ENCODE measurements at places on chromosomes 4 and X.

GRCh38 chr4:14368391-14368790 lies 633.9 kb upstream of the CPEB2 start:
- no peak for DNase-seq

DNA sequence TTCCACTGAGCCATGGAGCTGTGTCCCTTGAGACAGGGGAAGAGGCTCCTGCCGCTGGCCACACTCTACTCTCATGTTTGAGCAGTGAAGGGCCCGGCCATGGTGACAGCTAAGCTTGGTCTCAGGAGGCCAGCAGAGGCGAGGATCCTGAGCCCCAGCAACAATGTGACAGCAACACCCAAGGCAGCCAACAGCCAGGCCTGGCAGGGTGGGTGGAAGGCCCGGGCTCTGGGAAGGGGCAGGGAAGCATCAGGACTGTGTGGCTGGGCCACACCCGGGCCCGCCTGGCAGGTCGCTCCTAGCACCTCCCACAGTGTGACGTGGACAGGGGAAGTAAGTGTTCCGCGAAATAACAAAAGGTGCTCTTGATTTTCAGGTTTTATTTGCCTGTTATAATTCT lies 24.8 kb downstream of the L1CAM start:
- DNase-seq = no peak

DNA sequence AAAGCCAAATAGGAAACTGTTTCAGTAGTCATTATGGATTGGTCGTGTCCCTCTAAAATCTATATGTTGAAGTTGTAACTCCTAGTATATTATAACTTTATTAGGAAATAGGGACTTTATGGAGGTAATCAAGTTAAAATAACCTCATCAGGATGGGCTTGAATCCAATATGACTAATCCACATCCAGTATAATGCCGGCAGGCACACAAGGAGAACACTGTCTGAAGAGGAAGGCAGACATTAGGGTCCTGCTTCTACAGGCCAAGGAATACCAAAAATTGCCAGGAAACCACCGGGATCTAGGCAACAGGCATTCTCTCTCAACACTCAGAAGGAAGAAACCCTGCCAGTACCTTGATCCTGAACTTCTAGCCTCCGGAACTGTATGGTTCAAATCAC lies 130.3 kb downstream of the ATP10D start:
- DNase-seq = no peak

- no peak for DNase-seq
These were observed 47.0 kb downstream of the SNX25 start for GRCh38 chr4:185256446-185256845.

DNA sequence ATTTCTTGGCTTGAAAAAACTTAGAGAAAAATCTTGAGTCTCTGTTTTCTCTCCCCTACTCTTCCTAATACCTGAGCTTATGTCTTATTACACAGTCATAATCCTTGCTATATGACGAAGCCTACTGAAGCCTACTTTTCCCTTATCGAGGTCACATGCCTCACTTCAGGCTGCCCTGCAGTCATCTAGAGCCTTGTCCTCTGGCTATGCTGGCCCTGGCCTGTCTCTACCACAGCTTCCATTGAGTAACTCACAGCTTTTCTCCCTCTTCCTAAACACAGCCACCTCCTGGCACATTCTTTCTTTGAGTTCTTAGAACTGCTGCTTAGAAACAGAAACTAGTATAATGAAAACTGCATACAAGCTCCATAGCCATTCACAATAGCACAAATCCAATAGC lies 1698.3 kb downstream of the STIM2 start:
- no peak for DNase-seq

- peak; percentile 87 for DNase-seq
These were observed 46.5 kb upstream of the HMX1 start for GRCh38 chr4:8917868-8918783.

- DNase-seq = no peak
These were observed 22.4 kb downstream of the DCTD start for GRCh38 chr4:182894681-182895275.

- DNase-seq = no peak
These were observed 15.6 kb upstream of the TMEM131L start for GRCh38 chr4:153450544-153450917.

DNA sequence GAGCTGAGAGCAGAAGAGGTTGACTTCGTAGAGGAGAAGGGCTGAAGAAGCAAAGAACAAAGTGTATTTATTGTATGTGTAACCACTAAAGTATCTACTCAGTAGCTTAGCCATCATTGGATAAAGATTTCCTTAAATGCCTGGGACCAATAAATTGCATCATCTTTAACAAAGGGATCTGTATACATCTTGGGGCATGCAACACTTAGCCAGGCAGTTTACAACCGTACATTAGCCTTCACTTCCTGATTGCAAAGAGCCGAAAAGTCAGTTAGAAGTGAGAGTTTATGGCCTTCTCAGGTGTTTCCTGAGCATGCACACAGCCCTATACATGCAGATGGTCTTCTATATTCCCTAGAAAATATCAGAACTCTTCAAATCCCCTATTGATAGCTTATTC lies 68.0 kb upstream of the MAGED1 start:
- DNase-seq = no peak

DNA sequence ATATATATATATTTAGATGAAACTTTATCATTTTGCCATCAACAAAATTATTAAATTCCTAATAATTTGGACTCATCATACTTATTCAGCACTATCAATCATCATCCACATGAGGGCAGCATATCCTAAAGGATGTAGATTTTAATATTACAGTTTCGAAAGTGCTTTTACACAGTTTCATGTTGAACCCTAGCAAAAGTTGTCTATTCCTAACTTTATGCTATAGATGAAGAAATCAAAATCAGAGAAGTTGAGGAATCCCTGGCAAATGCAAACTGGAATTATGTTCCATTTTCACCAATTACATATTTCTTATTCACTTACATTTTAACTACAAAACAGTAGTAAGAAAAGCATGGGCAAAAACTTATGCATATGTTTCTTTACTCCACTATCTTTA lies 36.6 kb upstream of the UGT2A1 start:
- DNase-seq = no peak

DNA sequence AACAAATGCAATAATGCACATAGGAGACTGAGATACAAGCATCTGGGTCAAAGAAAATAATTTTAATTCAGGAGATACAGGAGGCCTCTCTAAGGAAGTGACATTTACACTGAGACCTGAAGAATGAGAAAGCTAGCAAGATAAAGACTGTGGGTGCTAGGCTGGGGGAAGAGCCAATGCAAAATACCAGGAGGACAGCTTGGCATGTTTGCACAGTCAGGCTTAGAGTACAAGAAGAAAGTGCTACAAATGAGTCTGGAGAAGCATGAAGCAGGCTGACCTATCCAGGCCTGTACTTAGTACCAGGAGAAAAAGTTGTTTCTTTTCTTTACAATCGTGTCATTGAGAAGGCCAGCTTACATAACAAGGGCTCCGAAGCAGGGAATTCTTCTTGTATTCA lies 56.9 kb downstream of the GABRB1 start:
- no peak for DNase-seq

DNA sequence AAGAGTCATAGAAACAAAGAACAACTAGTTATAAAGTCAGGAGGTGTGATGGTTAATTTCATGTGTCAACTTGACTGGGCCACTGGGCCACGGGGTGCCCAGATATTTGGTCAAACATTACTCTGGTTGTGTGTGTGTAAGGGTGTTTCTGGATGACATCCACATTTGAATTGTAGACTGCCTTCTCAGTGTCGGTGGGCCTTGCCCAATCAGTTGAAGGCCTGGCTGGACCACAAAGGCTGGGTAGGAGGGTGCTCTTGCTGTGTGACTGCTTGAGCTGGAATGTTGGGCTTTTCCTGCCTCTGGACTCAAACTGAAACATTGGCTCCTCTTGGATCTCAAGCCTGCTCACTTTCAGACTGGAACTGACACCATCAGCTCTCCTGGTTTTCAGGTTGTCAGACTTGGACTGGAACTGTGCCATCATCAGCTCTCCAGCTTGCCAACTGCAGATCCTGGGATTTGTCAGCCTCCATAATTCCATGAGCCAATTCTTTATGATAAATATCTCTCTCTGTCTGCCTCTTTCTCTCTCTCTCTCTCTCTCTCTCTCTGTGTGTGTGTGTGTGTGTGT lies 41.4 kb downstream of the CLDN34 start:
- DNase-seq = no peak

GRCh38 chrX:107451731-107452130 lies 2.3 kb downstream of the FRMPD3 start:
- DNase-seq = no peak

DNA sequence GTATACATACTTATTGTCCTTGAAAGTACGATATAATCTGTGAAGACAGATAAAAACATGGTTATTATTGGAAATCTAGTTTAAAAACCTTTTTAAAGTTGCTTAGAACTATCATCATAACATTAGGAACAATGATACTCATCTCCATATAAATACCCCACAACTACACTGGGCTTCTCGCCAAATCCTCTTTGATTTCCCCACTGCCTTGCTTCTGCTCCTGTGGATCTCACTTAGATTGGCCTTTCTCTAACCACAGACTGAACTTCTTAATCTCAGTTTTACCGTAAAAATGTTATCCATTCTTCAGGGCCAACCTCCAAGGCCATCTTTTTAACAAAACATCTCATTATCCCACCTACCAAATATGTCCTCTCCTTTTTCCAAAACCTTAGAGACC lies 77.6 kb downstream of the PRKG2 start:
- DNase-seq = no peak

- DNase-seq = no peak
These were observed 13.6 kb downstream of the JADE1 start for GRCh38 chr4:128823025-128823661.

- no peak for DNase-seq
These were observed 50.6 kb upstream of the MAN2B2 start for GRCh38 chr4:6524436-6524835.

DNA sequence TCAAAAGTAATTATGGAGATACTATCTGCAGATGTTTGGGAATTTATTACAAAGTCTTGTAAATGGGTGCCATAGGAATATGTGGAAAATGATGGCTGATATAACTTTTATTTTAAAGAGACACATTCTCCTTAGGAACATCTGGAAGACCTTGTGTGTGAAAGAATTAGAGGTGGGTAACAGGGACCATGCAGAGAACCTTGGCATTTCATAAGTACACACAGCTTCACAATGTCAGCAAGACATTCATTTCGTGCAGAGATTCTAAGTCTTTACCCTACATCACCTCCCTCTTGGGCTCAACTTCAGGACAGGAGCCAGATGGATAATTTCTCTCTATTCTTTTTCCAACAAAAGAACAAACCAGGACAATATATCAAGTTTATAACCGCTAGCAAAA lies 458.1 kb upstream of the INTU start:
- no peak for DNase-seq

DNA sequence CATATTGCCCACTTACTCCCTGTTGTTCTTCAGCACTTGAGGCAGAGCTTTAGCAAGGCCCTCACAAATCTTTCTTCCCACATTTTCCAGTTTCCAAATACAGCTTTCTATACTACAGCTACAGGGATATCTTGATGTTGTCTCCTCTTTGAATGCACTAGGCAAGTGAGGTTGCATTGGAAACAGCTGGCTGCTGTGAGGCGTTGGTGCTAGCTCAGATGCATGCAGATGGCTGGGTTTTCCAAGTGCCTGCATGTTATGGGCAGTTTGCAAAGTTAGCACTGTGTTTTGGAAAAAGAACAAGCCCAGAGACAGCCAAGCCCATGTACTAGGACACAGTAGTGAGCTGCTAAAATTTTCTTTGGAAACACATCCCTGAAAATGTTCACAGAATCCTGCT lies 315.1 kb upstream of the RASGEF1B start:
- no peak for DNase-seq

DNA sequence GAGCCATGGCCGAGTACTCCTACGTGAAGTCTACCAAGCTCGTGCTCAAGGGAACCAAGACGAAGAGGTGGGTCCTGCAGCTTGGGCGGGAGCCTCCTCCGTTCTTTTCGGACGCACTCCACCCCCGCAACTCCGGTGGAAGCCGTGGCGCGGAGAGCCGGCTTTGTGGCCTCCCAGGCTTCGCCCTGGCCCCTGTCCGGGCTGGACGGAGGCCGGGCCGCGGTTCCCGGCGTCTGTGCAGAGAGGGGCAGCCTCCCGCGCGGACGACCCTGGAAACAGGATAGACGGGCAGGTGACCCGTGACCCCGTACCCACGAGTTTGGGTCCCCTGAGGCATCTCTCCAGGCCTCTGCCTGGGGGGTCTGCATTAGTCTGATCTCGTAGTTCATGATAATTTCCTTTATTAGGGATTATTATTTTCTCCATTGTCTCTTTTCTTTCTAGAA lies 356 bp downstream of the FRG1 start:
- DNase-seq = no peak

GRCh38 chrX:23952984-23953907 lies 45.4 kb downstream of the CXorf58 start:
- DNase-seq = peak; percentile 41

DNA sequence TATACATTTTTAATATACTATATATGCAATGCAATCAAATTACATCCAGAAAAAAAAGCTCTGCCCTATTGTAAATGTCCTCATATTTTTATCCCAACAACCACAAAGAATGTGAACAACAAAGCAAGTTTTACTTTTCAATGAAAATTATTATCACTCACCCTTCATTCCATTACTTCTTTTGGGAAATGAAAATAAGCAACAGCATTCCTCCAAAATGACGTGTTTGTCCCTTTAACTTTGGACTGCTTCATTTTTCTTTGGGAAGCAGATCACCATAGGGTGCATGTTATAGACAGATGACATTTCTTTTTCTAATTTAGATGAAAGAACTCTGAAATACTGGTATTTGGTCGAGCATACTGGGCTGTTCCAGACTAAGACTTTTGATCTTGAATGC lies 667.1 kb upstream of the BOD1L1 start:
- DNase-seq = no peak

GRCh38 chr4:90292438-90292837 lies 165.2 kb downstream of the CCSER1 start:
- no peak for DNase-seq

GRCh38 chrX:30981968-30982367 lies 89.9 kb downstream of the FTHL17 start:
- no peak for DNase-seq

DNA sequence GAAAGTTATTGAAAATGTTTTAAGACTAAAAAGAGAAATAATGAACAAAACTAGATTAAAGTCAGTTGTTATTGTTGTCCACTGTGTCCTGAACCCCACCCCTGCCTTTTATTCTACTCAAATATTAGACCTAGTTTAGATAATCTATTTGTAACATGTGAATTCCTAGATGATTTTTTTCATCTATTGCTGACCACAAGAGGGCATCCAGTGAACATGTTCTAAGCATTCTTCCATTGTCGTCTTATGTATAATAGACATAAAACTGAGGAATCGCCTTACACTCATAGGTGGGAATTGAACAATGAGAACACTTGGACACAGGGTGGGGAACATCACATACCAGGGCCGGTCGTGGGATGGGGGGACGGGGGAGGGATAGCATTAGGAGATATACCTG lies 36.4 kb upstream of the HPRT1 start:
- no peak for DNase-seq

DNA sequence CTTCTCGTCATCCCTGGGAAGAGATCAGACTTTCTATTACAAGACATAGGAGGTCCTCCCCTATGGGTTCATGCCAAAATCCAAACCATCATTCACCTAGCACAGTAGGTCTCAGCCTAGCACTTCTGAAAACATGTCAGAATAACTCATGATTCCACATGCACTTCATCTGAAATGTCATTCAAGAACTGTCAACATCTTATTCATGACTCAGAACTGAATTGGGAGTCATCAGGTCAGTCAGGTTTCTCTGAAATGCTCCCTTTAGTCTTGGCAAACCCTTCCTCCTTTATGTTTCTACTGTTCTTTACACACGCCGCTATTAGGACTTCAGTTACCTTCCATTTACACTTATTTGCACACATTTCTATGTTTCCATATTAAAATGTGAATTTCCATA lies 67.2 kb downstream of the ANTXR2 start:
- DNase-seq = no peak
